NCI-H82 (cell line): ENCODE measurements at places on chromosomes 7 and 10.

GRCh38 chr7:98892609-98893008 lies 14.3 kb downstream of the TRRAP start:
- DNase-seq, result no peak

DNA sequence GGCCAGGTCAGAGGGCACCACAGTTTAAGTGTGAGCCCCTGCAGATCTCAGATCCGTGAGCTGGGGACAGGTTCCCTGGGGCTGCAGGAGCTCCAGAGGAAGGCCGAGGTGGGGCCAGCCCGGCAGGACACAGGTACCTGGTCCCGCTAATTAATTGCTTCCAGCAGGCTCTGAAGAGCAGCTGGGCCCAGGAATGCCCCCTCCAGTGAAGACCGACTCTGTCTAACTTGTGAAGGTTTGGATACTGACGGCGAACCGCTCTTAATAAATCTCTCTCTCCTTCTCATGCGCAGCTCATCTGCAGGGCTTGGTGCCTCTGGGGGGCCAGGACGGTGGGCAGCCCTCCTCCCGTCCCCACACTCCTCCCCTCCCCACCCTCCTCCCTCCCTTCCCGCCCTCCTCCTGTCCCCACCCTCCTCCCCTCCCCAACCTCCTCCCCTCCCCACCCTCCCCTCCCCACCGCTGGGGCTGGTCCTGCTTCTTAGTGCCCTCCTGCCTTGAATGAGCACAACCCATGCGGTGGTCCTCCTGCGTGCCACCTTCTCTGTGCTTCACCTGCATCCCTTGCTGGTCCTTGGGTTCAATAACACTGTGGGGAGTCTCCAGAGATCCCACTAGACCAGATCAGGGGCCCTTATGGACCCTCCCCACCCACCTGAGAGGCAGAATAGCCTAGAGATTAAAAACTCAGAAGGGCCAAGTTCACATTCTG lies 38.3 kb downstream of the PDGFA start:
- no peak for DNase-seq

GRCh38 chr7:140659856-140660255 lies 12.9 kb upstream of the ADCK2 start:
- DNase-seq, result no peak

GRCh38 chr10:84401854-84402611 lies 73.6 kb downstream of the CCSER2 start:
- no peak for DNase-seq

GRCh38 chr10:100135486-100135885 lies 50.3 kb downstream of the ERLIN1 start:
- DNase-seq, result no peak

- DNase-seq, result no peak
Measured at GRCh38 chr10:34137955-34138354, 677.1 kb downstream of the PARD3 start.

DNA sequence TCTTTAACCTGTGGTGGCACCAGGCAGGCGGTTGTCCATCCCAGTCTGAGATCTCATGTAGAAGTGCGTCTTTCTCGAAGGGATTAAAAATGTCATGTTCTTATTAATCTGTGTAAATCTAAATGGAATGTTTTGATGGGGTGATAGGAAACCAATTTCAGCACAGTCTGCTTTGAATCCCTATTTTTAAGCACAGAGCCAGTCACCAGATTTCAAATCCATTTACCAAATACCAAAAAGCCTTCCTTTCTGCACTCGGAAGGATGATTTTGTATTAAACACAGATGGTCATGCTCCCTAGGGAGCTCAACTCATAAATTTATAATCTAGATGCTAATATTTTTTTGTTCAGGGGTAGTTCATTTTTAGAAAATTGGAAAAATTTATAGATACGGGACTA lies 160.6 kb upstream of the AOAH start:
- DNase-seq, result no peak

DNA sequence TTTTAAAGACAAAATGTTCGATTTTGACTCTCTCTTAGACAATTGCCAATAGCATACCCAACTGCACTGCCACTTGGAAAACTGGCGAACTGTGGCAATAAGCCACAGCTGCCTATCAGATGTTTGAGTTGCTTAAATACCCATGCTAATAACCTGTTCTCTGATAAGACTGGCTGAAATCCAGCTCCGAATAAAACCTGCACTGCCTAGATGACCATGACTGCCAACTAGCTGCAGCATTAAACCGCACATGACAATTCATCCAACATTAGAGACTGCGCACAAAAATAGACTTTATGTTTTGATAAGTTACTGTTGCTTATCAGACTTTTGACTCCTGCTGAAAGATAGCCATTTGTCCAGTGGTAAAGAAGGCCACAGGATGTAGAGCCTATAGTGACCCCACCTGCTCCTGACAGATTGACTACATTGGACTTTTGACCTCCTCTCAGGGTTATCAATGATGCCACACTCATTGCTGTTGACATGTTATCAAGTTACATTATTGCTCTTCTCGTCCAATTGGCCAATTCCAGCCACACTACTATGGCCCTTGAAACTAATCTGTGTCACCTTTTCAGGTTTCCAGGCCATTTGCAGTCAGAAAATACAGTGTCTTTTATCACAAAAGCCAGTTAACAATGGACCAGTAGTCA lies 299.0 kb downstream of the HGF start:
- no peak for DNase-seq

- DNase-seq, result no peak
Measured at GRCh38 chr7:141960687-141961422, 12.7 kb downstream of the TAS2R38 start.
